ENCODE measurements at places on chromosomes 6 and 20.

GRCh38 chr6:161327360-161327953 is 53.6 kb upstream of the AGPAT4 start:
- no peak for DNase-seq

GRCh38 chr6:150068151-150068550 is 770 bp downstream of the ULBP3 start:
- DNase-seq, result no peak

- no peak for DNase-seq
Observed at GRCh38 chr20:32224463-32224862, 16.8 kb downstream of the POFUT1 start.

DNA sequence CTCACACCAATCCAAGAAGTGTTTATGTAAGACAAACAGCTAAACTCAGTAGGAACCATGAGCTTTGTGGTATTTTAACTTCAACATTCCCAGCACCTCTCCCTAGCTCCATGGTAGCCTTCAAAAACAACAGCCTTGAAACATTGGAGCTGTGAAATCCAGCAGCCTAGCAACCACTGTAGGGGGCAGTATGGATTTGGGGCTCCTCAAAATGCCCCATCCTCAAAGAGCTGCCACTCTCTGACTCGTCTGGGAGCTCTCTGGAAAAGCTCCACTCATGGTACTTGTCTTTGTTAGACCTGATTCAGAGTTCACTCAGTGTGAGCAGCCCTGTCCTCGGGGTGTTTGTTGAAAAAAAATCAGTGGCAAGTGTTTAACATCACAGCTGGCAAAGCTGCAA is 82.9 kb downstream of the KIF6 start:
- no peak for DNase-seq

GRCh38 chr6:11974089-11974488 is 38.0 kb upstream of the HIVEP1 start:
- DNase-seq, result no peak

GRCh38 chr6:33886673-33887144 is 82.9 kb upstream of the MLN start:
- no peak for DNase-seq

- DNase-seq, result no peak
Observed at GRCh38 chr6:144999127-144999526, 714.0 kb downstream of the UTRN start.

DNA sequence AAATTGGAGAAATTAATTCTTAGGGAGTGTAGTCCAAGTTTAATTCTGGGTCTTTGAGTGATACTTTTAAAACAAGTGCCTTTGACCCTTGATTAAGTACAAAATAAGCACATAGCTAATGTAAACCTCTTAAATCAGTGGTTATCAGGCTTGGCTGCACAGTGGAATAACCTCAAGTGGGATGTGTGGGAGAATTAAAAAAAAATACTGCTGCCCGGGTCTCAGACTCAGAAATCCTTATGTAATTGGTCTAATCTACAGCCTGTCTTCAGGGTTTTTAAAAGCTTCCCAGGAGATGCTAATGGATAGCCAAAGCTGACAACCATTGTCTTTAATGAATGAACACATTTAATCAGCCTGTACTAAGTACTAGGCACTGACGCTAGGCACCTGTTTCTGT is 28.5 kb upstream of the TMEM14A start:
- no peak for DNase-seq

GRCh38 chr6:158024566-158025297 is 43.1 kb downstream of the SYNJ2 start:
- no peak for DNase-seq

GRCh38 chr20:4886771-4887527 is 114.4 kb downstream of the SLC23A2 start:
- DNase-seq, result no peak

DNA sequence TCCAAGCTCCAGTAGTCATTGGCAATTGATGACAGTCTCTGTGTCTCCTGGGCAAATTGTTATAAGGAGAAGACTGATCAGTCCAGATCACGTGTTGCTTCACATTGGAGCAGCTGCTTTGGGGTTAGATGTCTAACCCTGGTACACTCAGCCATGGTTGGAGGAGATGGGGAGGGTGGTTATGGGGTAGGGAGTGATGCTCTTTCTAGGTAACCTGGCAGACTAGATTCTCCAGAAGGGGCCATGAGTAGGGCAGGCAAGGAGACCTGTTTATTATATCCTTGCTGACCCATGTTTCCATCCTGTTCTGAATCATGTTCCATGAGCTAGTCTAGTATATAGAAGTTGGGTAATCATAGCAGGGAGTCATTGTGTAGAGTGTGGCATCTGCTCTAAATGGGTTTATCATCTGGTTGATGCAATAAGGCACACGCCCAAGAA is 50.8 kb upstream of the BACH2 start:
- no peak for DNase-seq

GRCh38 chr6:16855460-16855859 is 94.2 kb upstream of the ATXN1 start:
- no peak for DNase-seq

DNA sequence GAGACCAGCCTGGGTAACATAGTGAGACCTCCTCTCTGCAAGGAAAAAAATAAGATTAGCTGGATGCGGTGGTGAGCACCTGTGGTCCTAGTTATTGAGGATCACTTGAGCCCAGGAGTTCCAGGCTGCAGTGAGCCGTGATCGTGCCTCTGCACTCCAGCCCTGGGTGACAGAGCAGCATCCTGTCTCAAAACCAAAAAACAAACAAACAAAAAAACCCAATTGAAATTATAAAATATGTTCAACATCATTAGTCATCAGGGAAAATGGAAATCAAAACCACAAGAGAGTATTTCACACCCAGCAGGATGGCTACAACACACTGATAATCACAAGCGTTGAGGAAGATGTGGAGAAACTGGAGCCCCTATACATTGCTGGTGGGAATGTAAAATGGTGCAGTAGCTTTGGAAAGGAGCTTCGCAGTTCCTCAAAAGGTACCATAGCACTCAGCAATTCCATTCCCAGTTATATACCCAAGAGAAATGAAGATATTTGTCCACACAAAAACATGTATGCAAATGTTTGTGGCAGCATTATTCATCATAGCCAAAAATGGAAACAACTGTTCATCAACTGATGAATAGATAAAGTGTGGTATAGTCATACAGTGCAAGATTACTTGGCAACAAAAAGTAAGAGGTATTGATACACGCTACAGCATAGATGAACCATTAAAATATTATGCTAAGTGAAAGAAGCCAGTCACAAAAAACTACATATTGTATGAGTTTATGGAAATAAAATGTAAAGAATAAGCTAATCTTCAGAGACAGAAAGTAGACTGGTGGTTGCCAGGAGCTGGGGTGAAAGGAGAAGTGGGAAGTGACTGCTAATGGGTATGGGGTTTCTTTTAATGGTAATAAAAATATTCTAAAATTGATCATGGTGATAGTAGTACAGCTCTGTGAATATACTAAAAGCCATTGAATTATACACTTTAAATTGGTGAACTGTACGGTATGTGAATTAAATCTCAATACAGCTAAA is 38.7 kb upstream of the RIPOR2 start:
- no peak for DNase-seq

DNA sequence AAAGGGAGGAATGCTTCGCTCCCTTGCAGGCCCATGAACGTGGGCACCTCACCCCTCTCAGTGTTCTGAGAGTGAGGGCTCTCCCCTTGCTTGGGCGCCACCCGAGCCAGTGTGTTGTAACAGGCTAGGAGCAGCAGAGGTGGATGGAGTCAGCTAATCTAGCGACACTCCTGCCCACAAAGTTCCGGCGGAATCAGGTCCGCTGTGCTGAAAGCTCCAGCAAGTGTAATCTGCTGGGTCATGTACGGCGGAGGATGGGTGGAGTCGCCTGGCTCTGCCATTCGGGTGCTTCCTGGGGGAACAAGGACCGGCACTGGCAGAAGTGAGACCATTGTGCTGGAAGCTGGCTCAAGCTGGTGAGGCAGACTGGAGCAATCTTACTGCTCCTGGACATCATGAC is 1310.1 kb downstream of the EPHA7 start:
- no peak for DNase-seq

DNA sequence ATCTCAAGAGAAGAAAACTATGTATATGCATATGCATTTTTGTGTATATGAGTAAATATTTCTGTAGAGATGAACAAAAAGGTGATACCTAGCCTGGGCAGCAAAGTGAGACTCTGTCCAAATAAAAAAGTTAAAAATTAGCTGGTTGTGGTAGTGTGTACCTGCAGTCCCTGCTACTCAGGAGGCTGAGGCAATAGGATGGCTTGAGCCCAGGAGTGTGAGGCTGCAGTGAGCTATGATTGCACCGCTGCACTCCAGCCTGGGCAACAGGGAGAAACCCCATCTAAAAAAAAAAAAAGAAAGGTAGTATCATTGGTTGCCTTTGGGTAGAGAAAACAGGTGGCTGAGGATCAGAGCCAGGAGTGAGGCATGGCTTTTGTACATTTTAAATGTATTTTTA is 50.9 kb downstream of the KLHL31 start:
- DNase-seq, result no peak

DNA sequence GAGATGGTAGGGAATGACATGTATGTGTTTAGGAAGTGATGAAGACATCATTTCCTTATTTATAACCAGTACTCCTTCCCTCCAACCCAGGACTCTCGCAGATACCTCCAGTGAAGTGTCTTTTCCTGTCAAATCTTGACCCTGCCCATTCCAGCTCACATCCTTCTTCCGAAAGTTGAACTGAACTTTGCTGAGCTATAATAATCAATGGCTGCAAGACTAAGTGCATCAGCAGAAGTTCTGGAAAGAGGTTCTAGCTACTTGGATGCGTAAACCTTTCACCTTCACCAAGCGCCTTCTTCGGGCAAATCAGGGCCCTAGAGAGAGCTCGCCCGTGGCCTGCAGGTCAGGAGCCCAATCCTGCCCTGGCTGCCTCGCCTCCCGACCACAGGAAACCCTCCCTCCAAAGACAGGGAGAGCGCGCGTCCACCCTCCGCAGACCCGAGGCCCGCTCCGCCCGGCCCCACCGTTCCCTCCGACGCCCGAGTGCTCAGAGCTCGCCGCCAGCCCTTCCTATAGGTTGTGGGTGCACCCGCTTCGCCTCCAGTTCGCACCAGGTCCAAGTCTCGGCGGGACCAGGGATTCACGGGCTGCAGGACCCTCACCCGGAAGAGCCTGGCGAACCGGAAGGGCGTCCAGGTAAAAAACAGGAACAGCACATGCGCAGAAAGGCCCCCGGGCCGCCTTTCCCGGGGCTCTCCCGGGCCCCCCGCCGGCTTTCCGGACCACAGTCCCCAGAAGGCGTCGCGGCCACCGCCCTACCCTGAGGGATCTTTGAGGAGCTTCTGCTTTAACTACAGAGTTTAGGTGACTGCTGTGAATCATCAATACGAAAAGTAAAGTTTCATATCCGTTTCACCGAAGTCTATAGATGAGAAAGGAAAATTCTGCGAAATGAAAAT is at the start of gene ZNF334:
TSS of gene ZNF334 (minus strand) at position 617 of the 902 bp plus-strand sequence. CDS start 1,457 bp downstream, outside the sequence.
- no peak for DNase-seq

- DNase-seq, result no peak
Observed at GRCh38 chr6:136772685-136773472, 19.4 kb downstream of the MAP3K5 start.

GRCh38 chr6:161947371-161947770 is 673.5 kb upstream of the AGPAT4 start:
- DNase-seq, result no peak

DNA sequence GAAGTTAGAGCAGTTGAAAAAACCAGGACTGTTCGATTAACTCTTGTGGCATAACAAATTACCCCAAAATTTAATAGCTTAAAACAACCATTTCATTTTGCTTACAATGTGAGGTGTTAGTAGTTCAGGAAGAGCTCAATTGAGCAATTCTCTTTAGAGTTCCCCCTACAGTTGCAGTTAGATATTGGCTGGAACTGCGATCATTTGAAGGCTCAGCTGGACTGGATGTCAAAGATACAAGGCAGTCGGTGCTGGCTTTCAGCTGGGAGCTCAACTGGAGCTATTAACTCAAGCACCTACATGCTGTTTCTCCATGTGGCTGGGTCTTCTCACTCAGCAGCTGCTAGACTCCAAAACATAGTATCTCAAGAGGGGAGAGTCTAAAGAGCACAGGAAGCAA is 96.0 kb upstream of the LOC128125822 start:
- DNase-seq, result no peak

GRCh38 chr6:83711958-83712357 is 3.1 kb upstream of the SNAP91 start:
- DNase-seq, result no peak

GRCh38 chr6:165448210-165448609 is 138.8 kb upstream of the C6orf118 start:
- no peak for DNase-seq

DNA sequence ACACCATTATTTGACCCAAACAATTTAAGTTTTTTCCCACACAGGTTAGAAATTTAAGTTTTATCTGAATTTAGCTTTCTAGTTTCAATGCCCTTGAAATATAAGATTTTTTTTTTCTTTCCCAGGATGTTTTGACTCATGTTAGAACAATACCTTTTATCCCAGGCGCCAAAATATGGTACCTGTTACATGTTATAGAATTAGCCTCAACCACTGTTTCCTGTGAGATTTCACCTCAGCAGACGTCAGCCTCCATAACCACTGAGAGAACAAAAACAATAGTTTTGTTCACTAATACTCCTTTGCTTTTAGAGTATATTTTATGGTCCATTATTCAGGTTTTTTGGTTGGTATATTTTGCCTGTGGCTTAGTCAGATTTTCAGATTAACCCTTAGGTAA is 302.9 kb downstream of the CDKAL1 start:
- DNase-seq, result no peak

GRCh38 chr20:24108581-24108980 is 120.0 kb upstream of the GGTLC1 start:
- DNase-seq, result no peak

- DNase-seq, result no peak
Observed at GRCh38 chr20:5402903-5403531, 86.3 kb upstream of the PROKR2 start.

DNA sequence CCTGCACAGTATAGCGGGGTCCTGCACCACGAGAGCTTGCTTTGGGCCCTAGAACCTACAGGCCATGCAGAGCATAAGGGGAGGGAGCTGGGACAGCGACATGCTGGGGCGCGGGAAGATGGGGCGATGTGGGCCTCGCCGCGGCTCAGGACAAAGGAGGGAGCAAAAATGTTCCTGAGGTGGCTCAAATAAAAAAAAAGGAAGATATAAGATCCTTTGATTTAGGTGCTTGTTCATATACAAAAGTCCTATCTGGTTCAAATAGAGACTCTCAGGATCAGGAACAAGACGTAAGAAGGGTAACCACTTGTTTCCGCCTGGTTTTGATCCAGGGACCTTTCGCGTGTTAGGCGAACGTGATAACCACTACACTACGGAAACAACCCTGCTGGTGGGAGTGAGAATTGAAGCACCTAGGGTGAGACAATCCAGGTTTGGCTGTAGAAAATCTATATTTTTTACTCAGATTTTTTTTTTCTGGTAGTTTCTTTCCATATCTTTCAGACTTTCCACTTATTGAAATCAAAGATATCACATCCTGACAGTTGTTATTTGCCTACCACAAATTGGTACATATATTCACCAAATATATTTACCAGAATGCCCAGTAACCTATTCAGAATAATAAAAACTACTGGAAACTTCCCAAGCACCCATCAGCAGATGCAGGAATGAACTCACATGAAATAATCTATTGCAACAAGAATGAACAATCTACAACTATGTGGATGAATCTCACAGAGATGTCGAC is 177.9 kb upstream of the ZNF184 start:
- DNase-seq, result no peak
